ENCODE measurements at places on chromosomes 2 and 18. TPM values are rescaled to one million over a fixed set of nuclear protein-coding genes. Genes with fewer than 3 reads are reported as not detected.

RAX gene
- total RNA-seq, result not detected

PJVK gene
- 0.84 TPM for total RNA-seq

ACVR1C gene
- not detected for total RNA-seq

ZNF521 gene
- 55.1 TPM for total RNA-seq

TBR1 gene
- not detected for total RNA-seq

TM4SF20 gene
- total RNA-seq, result not detected

GPAT2 gene
- 2.5 TPM for total RNA-seq

MYL12B gene
- 326 TPM for total RNA-seq

CD226 gene
- total RNA-seq, result under 0.01 TPM

IL1A gene
- total RNA-seq, result not detected

SDC1 gene
- 37.7 TPM for total RNA-seq

KHK gene
- total RNA-seq, result 3.2 TPM

SCN7A gene
- total RNA-seq, result 0.74 TPM

SERPINB7 gene
- total RNA-seq, result 4.2 TPM

MYL12A gene
- 643 TPM for total RNA-seq
